Activated B cell treated with CpG ODN at 0.5 μM for 24 hours (primary cell): ENCODE measurements at places on chromosomes 3 and 15. TPM values are rescaled to one million over a fixed set of nuclear protein-coding genes. Genes with fewer than 3 reads are reported as not detected.
A peak's percentile ranks its signal among the peaks of the same experiment; 100 is the strongest.

DNA sequence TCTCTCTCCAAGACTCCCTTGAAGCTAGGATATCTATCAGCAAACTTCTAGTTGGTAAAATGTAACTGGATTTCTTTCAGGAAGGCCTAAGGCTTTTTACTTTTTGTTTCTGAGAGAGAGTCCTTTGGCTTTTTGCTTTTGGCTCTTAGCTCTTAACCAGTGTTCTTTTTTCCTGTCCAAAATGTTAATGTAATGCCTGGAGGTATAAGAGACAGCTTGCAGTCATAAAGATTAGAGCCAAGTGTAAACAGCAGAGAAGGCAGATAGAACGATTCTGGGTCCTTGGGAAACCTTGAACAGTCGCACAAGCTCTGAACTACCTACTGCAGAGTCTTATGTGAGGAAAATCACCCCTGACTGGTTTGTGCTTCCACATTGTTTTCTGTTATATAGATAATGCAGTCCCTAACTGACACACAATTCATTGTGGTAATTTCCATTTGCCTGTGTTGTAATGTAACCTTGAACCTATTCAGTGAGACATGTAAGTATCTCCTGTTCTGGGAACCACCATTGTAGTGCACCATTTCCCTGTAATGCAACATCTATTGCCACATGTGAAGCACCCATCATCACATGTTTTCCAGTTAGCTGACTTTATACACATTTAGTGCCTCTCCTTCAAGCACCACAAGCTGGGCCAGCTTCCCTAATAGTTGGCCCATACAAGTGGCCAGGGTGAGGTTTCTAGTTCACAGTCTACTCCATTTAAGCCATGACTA is 1311.9 kb downstream of the ROBO1 start:
- DNase-seq: no peak

The CFAP91 gene
- 8.5 and 12.9 TPM in 2 replicates for total RNA-seq

GRCh38 chr3:149430216-149430615 is 44.3 kb upstream of the TM4SF4 start:
- DNase-seq: no peak

- DNase-seq: no peak
Measured at GRCh38 chr3:49476563-49476962, 6.5 kb downstream of the DAG1 start.

The IQCH gene
- total RNA-seq: 1.1 and 1.5 TPM in 2 replicates

The KLF13 gene
- 177 and 178 TPM in 2 replicates for total RNA-seq

The CD200R1 gene
- 3.3 and 4.1 TPM in 2 replicates for total RNA-seq

DNA sequence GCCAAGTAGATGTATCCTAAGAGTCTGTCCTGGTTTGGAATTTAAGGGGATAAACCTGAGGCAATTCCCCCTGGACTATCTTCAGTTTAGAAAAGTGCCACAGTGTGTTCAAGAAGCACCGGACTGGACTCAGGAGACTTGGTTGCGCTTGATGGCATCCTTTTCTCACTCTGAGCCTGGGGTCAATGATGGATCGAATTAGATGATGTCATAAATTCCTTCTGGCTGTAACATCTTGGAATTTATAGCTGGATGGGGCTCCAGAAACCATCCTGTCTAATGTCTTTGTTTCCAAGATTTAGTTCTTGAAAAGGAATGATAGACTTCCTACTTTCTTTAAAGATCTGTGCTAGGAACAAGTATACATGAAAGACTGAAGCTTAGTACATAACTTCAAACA is 280.6 kb downstream of the LPP start:
- no peak for DNase-seq

GRCh38 chr15:99181545-99181971 is 67.8 kb downstream of the TTC23 start:
- no peak for DNase-seq

DNA sequence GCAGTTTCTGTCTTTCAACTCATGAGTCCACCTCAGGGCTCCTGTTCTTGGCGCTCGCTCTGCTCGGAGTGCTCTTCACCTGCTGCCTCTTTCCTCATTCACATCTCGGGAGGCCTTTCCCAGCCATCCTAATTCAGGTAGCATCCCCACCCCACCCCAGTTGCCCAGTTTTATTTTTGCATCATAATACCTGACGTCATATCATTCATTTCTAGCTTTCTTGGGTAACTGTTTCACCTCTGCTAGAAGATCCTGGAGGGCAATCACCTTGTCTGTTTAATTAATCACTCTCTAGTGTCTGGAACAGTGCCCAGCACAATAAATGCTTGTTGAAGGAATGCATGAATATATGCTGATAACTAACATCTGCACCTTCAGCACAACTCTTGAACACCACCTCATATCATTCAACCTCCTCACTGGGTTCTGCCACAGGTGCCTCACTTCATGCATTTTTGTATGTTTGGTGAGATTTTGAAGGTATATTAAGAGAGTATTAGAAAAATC is 7.6 kb downstream of the NUSAP1 start:
- DNase-seq: no peak

DNA sequence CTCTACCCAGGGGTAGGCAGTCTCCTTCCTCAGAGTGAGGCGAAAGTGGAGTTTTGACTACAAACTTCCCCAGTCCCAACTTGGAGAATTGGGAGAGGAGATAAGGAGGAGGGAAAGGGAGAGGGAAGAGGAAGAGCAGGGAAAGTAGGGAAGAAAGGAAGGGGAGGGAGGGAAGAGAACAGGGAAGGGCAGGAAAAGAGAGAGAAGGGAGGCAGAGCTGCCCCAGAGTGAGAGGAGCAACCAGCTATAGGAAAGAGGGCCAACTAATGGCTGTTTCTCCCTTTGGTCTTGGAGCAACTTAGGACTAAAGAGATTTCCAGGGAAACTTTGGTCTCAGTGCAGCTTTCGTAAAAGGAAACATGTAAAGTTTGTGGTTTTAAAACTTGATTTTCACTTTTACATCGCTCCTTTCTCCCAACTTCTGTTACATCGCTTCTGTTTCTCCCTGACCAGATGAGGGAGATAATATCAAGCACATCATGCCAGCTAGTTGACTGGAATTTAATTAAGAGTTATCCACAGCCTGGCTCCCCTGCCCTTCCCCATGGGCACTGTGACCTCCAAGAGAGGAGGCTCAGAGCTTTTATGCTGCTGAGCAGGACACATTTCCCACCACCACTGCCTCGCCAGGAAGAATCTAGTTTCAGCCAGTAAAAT is 1.4 kb downstream of the CA12 start:
- DNase-seq: no peak

GRCh38 chr15:93860701-93861100 is 370.7 kb upstream of the MCTP2 start:
- no peak for DNase-seq

- DNase-seq: no peak
Measured at GRCh38 chr3:24315971-24316370, 178.7 kb downstream of the THRB start.

- no peak for DNase-seq
Measured at GRCh38 chr3:186096290-186096689, 12.6 kb downstream of the ETV5 start.

DNA sequence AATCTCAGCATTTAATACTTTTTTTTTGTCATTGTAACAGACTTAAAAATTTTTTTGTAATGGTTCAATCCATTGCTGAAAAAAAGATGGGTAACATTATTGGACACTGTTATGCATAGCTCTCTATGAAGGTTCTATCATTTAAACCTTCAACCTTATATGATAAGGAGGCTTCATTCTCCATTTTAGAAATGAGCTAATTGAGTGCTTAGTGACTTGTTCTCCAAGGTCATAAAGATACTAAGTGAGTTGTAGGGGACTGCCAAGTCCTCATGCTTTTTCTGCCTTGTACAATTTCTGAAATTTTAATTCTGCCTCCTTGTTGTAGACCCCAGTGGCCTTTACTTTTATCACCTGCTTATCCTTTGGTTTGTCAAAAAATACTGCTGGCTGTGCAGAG is 56.7 kb downstream of the MGA start:
- no peak for DNase-seq

- DNase-seq: peak; percentile 16
Measured at GRCh38 chr15:20358066-20358778, 183.4 kb downstream of the GOLGA6L6 start.

The ROPN1 gene
- total RNA-seq: not detected in 2 replicates

The PLS1 gene
- total RNA-seq: 0.66 and 0.91 TPM in 2 replicates

DNA sequence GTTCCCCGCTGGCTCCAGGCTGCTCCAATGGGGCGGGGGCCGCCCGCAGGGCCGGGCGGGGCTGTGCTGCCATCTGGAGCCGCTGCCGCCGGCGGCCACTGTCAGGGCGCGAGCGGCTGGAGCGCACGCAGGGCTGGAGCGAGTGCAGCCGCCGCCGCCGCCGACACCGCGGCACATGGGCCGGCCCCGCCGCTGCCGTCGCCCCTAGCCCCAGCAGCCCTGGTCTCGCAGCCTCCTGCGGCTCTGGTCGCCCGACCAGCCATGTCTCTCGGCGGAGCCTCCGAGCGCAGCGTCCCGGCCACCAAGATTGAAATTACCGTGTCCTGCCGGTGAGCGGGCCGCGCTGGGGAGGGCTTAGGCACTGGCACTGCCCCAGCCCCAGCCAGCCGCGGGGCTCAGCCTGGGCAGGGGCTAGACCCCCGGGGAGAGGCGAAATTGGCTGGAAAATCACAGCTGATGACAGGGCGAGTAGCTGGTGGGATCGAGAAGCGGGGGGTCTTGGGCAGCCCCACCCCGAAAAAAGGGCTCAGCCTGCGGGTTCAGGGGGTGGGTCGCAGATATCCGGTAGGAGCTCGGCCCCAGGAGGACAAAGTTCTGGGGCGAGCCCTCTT is at the start of gene CPNE9:
Gene CPNE9, plus strand, starts transcription at position 98 of the 611 bp plus-strand sequence. Its CDS starts 164 bp downstream, at position 262.
- DNase-seq: no peak

The GHSR gene
- total RNA-seq: not detected in 2 replicates

The STRA6 gene
- not detected in 2 replicates for total RNA-seq

The TEX9 gene
- total RNA-seq: 29.7 and 31.3 TPM in 2 replicates

DNA sequence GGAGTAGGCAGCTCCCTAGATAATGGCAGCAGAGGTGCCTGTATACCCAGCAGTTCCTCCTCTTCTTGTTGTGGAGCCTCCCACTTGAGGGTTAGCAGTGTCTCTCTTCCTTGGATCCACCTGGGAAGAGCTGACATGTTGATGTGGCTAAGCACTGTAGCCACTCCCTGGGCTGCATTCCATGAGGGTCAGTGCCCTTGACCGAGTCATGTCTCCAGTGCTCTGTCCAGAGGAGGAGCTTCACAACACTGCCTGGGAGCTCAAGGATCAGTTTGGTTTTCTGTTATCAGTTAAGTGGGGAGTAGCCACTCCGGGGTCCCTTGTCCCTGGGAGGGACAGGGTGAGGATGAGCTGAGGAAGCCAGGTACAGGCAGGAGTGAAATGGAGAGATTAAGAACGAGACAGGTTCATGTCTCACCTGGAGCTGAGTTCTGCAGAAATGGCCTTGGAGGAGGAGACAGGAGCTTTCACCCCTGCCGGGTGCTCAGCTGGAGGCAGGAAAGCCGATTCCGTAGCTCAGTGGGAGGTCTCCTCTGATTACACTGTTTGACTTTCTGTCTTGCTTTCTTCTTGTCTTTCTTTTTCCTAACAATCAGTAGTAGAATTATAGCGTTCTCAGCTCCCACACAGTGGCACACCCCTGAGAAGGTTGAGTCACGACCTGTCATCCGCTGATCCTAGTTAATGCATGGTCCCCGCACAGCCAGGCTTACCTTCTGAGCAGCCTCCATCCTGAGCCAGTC is 57.9 kb upstream of the SEC22A start:
- no peak for DNase-seq

The NME9 gene
- not detected in 2 replicates for total RNA-seq

The IGSF10 gene
- total RNA-seq: not detected in 2 replicates

The FAM81A gene
- total RNA-seq: 4.8 and 6.2 TPM in 2 replicates

DNA sequence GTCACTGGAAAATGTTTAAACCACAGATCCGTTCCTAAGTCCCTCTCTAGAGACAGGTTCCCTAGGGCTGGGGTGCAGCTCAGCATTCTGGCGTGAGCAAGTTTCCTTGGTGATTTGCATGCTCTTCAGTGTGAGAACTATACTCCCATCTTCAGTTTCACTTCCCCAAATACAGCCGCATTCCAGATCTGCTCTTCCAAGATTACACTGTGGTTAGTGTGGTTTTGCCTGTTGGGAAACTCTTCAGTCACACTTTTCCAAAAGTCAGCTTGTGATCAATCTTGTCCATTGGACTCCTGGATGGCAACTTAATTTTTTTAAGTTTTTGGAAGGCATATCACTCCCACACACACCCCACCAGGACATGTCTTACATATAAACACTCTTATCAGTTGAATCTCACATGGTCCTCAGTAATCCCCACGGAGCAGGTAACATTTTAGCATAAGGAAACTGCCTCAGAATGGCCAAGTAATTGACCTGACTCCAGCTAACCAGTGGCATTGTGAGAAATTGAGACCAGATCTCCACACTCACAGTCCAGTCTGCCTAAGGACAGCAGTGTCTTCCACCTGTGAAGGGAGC is 33.5 kb upstream of the PTPN23 start:
- no peak for DNase-seq

GRCh38 chr3:42308651-42309050 is 42.7 kb upstream of the CCK start:
- DNase-seq: no peak

DNA sequence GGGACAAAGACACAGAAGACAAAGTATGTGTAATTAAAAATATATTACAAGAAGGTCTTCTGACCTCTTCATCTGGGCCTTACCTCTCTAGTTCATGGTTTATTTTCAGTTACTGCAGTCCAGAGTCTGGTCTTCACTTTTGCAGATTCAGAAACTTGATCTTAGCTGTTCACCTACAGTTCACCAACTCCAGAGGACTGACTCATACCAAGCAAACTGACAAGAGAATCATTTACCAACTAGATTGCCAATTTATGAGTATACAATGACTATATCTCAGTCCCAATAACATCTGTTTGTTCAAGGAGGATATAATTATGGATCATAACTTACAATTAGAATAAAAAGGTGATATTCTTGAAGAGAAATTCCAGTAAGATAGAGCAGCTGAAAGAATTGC is 9.0 kb downstream of the P2RY1 start:
- no peak for DNase-seq

The FOXL2 gene
- not detected in 2 replicates for total RNA-seq

DNA sequence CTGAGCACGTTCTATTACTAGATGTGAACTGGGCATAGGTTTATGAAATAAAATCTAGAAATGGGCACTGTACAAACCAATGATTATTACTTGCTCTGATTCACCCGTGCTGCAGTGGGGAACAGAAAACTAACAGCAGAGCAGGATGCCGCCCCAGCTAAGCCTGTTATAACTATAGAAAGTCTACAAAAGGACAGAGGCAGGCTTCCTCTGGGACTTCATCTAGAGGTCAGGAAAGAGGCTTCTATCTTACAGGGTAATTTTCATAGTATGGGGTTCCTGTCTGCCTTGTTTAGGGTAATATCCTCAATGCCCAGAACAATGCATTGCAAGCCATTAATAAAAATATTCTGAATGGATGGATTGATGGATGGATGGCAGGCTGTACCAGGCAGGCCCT is 177.0 kb upstream of the TBL1XR1 start:
- DNase-seq: no peak

The CLSTN2 gene
- total RNA-seq: not detected in 2 replicates

The HCLS1 gene
- 434 and 440 TPM in 2 replicates for total RNA-seq

DNA sequence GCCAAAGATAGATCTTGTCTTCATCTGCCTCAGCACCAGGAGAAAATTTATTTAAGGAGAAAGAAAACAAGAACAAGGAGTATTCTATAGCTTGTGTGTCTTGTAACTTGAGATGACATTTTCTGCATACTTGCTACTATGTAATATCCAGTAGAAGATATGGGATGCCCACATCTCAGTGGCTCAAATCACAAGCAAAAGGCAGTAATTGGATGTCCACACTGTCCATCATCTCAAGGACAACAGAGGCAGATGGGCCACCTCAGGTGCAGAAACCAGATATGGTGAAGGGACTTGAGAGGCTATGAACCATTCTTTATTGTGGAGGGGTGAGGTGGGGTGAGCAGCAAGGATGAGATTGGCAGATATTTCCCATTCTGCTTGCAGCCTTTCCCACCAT is 309.0 kb downstream of the GBE1 start:
- no peak for DNase-seq

The SMCO1 gene
- total RNA-seq: not detected in 2 replicates
